ENCODE measurements at places on chromosomes 6 and 20.

- no peak for DNase-seq
Observed at GRCh38 chr20:49515586-49515985, 33.1 kb upstream of the KCNB1 start.

GRCh38 chr20:41910558-41910957 is 292.4 kb upstream of the CHD6 start:
- no peak for DNase-seq

DNA sequence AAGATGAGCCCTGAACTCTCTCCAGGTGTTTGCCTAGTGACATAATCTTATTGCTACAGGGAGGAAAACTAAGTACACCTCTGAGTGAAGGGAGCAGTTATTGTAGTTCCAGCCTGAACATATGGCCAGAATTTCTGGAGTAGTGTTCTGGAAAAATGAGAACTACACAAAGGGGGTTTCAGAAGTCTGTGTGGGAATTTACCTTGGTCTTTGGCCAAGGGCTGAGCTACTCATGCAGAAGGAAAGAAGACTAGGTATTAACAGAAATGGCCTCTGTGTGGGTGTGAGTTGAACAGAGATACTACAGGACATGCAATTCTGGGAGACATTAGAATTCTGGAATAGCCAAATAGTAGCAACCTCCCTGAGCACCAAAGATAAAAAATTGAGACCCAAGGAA is 1009.7 kb upstream of the GJE1 start:
- no peak for DNase-seq

GRCh38 chr6:6635291-6635690 is 46.8 kb downstream of the LY86 start:
- DNase-seq, result no peak

DNA sequence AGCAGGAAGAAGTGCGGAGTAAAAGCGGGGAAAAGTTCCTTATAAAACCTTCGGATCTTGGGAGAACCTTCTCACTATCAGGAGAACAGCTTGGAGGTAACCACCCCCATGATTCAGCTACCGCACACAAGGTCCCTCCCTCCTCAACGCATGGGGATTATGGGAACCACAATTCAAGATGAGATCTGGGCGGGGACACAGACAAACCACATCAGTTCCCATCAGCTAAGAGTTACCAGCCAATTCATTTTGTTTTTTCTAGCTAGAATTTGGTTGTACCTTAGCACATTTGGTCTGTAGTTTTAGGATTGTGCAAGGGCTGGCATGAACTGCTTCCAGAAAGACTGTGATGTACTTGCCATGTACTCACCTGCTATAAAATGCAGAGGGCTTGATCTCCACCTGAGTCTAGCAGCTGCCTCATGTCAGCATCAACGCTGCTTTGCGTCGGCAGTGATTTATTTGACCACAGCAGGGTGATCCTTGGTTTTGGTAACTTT is 94.7 kb upstream of the SLC2A12 start:
- DNase-seq, result no peak

GRCh38 chr6:34178357-34179105 is 32.6 kb upstream of the GRM4 start:
- no peak for DNase-seq

- DNase-seq, result no peak
Observed at GRCh38 chr6:72969666-72970065, 255.6 kb downstream of the KHDC1L start.

- peak; percentile 50 for DNase-seq
Observed at GRCh38 chr6:127514773-127515227, 4.3 kb downstream of the MTCL3 start.

DNA sequence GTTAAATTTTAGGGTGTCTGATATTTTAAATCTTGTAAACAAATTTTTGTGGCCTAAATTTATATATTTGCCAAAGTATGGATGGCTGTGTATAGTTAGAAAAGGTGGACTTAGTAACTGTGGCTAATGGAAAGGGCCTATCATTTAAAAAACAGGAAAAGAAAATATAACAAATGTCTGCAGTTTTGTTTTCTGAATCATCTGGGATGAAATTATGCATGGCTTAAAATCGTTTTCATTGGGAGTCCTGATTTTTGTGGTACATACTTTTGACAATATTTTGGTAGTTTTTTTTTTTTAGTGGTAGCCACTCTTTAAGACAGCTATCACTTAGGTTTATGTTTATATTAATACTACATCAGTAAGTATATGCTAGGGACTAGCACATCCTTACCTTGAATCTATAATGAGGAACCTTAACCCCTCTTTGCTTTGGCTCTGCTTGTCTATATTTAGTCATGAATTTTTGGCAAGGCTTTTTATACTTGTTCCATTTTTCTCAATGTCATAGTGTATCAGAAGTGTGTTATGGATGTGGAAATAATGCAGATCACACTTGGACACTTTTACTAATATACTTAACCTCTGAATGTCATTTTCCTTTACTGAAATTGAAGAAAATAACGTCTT is 5.6 kb downstream of the ARID1B start:
- peak; percentile 60 for DNase-seq

GRCh38 chr20:48656661-48657211 is 171.1 kb downstream of the PREX1 start:
- DNase-seq, result no peak

- DNase-seq, result peak; percentile 95
Observed at GRCh38 chr6:17032988-17033634, 68.7 kb upstream of the STMND1 start.

DNA sequence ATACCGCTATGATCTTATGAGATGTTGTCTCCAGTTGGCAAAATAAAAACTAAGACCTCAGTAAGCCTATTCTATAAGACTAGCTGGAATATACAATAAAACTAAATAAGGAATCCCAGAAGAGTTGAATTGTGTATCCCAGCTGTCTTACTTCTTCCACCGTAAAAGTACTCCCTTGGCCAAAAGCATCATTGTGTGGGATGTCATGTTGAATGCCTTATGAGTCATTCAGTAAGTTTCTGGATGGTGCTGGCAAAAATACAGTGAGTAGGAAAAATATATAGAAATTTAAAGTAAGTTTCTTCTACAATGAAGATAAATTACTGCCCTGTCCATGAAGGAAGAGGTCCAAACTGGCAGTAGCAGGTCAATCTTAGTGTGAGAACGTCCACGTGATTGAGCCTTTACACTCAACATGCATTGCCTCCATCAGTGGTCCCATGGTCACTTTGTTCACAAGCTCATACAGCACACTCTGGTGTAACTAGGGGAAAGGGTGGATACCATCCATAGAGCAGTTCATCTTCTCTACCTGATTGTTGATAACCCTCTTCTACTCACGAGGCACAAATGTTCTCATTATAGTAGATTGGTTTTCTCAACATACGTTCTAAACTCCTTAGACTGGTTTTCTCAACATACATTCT is 13.7 kb upstream of the ZNF318 start:
- peak; percentile 64 for DNase-seq

GRCh38 chr6:9532621-9533557 is 882.0 kb downstream of the TFAP2A start:
- DNase-seq, result no peak

GRCh38 chr6:106739387-106739786 is 110.0 kb downstream of the QRSL1 start:
- DNase-seq, result no peak

- DNase-seq, result peak; percentile 59
Observed at GRCh38 chr6:152671171-152671570, 26.5 kb upstream of the MYCT1 start.

DNA sequence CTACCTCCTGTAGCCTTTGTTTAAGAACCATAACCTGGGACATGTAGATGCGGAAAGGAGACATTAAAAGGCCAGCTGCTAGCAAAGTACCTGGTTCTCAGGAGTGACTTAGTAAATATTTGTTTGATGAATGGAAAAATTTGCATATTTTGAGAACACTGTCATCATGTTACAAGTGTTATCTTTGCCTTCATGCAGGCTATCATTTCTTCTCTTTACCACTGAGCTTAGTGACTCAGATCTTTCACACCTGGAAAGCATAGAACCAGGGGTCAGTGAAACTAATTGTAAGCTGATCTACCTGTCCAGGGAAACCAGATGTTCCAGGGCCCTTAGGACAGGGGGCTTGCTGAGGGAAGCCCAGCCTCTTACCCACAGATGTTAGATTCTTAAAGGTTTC is 5.4 kb downstream of the ZFP57 start:
- no peak for DNase-seq

DNA sequence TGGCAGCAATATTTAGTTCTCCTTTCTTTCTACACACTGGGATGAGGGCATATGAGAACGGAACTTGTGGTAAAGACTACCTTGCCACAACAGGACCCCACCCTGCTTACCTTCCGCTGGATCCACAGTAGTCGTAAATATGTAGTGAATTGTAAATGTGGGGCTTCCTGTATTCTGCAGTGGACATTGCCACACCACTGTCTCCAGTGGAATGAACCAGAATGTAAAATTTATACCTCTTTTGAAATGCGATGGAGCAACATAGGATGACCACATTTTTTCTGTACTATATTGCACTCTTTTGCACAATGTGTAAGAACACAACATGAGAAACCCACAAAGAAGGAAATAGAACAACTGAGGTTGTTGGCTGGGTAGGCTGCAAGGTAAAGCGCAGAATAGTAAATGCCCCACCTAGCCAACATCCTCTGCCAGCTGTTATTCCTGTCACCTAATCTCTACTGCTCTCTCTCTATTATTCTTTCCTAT is 16.1 kb upstream of the RIPOR2 start:
- no peak for DNase-seq

- DNase-seq, result peak; percentile 1
Observed at GRCh38 chr6:25883536-25883935, 9.5 kb upstream of the SLC17A3 start.

DNA sequence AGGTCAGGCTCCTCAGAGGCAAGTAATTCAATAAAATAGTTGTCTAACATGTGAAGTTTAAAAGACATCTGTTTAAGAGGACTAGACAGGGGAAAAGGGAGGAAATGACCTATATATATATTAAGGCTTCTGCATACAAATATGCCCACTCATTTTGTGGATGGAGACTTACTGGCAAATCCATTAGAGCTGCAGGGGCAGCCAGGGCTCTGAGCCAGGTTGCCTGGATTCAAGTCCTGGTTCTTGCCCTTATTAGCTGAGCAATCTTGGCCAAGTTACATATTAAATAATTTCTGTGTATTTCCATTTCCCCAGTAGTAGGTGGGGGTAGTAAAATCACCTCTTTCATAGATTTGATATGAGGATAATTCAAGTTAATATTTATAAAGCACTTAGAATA is 287.0 kb upstream of the RIMS1 start:
- DNase-seq, result no peak

GRCh38 chr6:7628479-7628878 is 38.5 kb downstream of the SNRNP48 start:
- DNase-seq, result peak; percentile 11

GRCh38 chr6:48615041-48615440 is 504.0 kb upstream of the PTCHD4 start:
- DNase-seq, result no peak

- DNase-seq, result peak; percentile 97
Observed at GRCh38 chr6:3247255-3248146, 11.2 kb upstream of the PSMG4 start.

DNA sequence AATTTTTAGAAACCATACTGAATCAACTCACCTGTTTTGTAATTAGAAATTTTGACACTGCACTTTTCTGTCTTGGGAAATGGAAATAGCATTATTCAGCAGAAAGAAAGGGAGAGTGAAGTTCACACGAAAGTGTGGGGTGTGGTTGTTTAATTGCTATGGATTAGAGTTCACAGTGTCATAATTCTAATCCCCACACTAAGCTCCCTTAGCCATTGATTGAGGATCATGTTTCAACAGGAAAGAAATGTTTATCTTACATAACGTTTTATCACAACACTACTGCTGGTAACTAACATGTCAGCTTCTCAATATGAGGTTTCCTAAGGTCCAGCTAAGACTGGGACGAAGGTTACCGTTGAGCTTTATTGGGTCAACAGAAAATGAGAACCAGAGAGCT is 31.4 kb upstream of the GSTA5 start:
- no peak for DNase-seq

DNA sequence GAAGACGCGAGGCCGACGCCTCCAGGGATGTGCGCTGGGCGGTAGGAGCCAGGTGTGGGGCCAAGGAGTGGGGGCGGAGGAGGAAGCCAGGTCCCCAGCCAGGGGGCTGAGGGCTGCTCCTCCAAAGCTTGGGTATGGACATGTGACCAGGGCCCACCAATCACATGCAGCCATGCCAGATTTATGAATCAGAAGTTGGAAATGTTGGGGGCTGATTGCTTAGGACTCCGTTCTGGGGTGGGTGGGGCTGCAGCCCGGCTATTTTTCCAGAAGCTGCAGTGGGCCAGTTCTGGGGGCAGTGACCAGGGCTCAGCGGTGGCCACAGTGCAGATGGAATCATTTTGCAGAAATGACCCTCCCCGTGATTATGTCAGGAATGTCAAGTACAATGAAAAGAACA is 96.0 kb downstream of the CEBPB start:
- peak; percentile 91 for DNase-seq

- DNase-seq, result no peak
Observed at GRCh38 chr6:118017301-118017848, 110.3 kb downstream of the SLC35F1 start.

DNA sequence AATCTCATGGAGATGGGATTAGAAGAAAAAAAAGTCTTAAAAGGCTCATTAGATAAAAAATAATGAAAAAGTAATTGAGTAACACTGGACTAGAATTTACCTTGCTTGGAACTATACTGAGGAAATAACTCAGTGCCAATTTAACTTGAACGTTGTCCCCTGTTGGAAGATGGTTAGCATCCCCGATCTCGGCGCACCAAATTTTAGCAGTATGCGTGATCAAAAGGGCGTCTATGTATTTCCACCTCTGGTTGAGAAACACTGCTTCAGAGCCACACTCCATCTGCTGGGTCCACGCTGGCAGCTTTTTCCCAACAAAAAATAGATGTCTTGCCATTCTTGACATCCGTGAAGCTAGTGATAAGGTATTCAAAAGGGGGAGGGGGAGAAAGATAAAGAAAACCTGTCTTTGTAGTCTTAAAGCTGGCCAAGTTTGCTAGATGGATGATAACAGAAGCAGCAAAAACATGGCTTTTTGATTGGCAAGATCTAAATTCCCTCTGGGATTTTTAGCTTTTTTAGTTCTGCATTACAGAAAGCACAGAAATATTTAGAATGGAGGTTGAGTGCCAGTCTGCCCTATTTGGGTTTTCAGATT is 6.4 kb downstream of the HINT3 start:
- no peak for DNase-seq

GRCh38 chr20:13671916-13672378 is 33.2 kb upstream of the TASP1 start:
- peak; percentile 49 for DNase-seq

DNA sequence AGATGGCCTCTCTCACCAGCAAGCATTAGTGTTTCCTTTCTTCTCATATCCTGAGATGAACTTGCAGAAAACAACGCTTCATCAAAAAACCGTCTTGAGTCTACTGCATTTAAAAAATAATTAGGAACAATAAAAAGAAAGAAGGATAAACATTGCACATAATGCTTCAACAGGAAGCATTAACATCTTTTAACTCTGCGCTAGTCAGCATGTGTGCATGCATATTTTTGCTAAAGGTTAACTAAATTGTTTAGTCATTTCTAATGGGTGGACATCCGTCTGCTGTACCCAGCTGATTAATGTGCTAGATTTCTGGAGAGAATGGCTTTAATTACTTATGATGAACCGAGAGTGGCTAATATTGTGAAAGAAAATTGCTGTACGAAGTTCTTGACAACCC is 349.3 kb downstream of the SOX4 start:
- DNase-seq, result no peak

GRCh38 chr6:70285201-70285600 is 17.7 kb downstream of the COL9A1 start:
- no peak for DNase-seq

- no peak for DNase-seq
Observed at GRCh38 chr6:41288030-41288753, 1.7 kb upstream of the TREM1 start.

Measured in fibroblast of skin of back (primary cell).